ENCODE measurements at places on chromosomes 3 and 15.

DNA sequence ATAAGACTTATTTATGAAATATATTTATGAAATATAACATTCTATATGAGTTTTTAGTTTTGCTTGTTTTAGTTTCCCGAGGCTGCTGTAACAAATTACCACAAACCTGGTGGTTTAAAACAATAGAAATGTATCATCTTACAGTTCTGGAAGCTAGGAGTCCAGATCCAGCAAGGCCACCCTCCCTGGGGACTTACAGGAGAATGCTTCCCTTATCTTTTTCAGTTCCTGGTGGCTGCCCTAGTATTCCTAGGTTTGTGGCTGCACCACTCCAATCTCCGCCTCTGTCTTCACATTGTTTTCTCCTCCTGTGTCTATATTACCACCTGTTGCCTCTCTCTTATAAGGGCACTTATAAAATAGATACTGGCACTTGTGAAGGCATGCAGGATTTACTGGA lies 877.8 kb downstream of the TUSC7 start:
- no peak for DNase-seq

GRCh38 chr3:108001457-108001856 lies 89.4 kb downstream of the CD47 start:
- DNase-seq: no peak

GRCh38 chr3:66428733-66429132 lies 72.1 kb downstream of the LRIG1 start:
- DNase-seq: no peak

GRCh38 chr3:42513121-42513520 lies 10.7 kb downstream of the VIPR1 start:
- no peak for DNase-seq

DNA sequence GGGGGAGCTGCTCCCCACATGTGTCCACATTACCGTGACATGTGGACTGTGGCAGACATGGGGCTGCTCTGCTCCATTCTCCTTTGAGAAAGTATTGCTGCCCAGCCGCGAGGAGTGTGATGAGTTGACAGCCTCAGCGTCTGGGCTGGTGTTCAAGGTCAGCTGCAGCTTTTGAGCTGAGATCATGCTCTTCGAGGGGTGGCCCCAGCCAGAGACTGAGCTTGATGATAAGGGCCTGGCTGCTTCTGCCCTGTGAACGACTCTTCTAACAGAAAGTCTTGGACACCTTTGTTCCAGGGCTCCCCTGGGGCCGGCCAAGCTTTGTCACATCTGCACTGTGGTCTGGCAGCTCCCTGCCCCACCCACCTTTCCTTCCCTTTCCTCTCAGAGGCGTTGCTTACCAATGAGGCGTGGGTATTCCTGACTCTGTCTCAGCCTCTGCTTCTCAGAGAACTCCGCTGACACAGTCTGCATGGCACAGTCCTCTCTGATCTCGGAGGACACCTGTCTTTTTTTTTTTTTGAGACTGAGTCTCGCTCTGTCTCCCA lies 86.6 kb downstream of the CHRD start:
- DNase-seq: no peak

Data from common myeloid progenitor, CD34-positive (primary cell).